NCI-H1930 (cell line): ENCODE measurements at places on chromosomes 2 and 18.

DNA sequence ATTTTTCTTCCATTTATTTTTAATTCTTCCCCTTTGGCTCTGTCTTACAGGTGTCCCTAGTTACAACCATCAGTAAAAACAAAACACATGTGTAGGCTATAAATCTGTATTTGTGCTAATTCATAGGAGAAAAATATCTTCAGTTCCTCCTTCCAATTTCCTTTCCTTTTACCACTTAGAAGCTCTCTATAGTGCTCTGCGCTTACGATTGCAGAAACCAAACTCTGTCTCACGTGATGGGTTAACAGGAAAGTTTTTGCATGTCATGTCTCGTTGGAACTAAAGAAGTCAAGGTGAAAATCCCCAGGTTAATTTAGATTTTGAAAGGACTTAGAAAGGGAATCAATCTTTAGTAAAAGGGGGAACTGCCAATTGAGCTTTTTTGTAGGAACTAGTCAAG lies 1390.5 kb upstream of the ZEB2 start:
- no peak for DNase-seq

GRCh38 chr2:104755026-104755878 lies 98.7 kb upstream of the POU3F3 start:
- DNase-seq, result no peak

- no peak for DNase-seq
These were observed 47.5 kb downstream of the SKA1 start for GRCh38 chr18:50422286-50422898.

DNA sequence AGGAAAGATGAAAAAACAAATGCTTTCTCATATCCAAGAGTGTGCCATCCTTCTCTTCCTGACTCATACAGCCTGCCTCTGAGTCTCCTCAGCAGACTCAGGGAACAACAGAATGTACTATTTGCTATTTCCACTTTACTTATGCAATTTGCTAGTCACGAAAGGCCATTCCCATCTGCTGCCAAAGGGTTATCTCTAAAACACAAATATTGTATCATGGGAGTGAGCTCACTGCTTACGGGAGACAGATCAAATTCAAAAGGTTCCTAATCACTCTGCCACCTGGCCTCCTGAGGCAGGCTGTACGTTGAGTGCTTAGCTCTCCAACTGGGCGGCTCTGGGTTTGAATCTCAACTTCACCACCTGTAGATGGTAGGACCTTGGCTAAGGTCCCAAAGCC lies 92.0 kb downstream of the GAREM1 start:
- no peak for DNase-seq

DNA sequence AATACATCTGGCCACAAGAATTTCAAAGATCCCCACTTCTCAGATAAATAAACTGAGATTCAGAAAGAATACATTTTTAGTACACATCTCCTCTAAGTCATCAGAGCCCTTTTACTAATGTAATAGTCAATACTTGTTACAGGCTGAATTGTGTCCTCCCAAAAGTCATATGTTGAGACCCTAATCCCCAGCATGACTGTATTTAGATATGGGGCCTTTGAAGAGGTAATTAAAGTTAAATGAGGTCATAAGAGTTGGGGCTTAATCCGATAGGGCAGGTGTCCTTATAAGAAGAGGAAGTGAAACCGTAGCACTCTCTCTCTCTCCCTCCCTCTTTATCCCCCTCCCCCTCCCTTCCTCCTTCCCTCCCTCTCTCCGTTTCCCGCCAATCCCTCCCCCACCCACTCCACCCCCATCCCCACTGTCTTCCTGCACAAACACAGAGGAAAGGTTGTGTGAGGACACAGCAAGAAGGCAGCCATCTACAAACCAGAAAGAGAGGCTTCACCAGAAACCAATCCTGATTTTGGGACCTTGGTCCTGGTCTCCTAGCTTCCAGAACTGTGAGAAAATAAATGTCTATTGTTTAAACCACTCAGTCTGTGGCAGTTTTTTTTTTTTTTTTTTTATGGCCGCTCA lies 66.6 kb upstream of the ZNF397 start:
- no peak for DNase-seq

DNA sequence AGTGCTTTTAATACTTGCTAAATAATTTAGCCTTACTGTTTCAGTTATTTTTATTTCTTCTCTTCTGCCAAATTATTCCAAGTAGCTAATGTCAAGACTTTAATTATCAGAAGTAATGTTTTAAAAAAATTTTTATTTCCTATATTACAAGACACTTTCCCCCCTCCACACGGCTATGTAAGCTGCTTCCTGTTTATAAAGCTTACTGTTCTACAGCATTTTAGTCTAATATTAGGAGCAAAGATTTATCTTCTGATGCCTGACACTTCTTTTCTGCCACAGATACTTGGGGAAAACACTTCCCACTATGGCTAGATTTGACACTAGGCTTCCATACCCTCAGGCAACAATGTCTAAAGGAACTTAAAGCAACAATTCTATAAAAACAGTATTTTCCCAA lies 62.3 kb downstream of the ROCK1 start:
- DNase-seq, result no peak

- no peak for DNase-seq
These were observed 84.5 kb downstream of the PDK1 start for GRCh38 chr2:172640389-172640788.

GRCh38 chr2:43513216-43513615 lies 82.6 kb downstream of the THADA start:
- DNase-seq, result no peak

DNA sequence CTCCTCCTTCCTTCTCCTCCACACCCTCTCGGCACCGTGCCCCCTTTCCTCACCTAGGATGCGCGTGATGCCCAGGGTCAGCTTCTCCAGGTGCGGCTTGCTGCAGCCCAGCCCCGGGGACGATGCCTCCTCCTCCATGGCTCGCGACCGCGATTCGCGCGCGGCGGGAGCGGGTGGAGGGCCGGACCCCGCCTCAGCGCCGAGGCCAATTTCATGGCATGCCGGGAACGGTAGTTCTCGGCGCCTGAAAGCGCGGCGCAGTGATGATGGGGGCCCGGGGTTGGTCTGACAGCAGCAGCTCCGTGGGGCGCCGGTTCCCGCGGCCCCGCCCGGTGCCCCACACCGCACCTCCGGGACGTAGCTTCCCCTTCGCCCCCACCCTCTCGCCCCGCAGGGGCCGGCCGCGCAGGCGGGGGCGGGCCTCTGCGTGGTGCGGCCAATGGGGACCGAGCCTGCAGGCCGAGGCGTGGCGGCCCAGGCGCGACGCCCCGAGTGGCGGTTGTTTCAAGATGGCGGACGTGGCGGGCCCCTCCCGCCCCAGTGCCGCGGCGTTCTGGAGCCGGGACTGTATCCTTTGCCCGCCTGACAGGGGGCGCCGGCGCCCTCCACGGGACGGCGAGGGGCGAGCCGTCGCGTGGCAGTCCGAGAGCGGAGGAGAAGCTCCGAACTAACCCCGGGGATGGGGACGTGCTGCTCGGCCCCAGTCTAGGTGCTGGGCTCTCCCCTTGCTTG lies at the start of the genes KIAA1328 and TPGS2:
Gene KIAA1328 (plus strand): TSS at position 498 of the 732 bp plus-strand sequence. CDS start 12 bp downstream, at position 510.
Gene TPGS2 (minus strand): TSS at position 373 of the 732 bp plus-strand sequence. CDS start 235 bp downstream, at position 138.
- peak; percentile 93 for DNase-seq

DNA sequence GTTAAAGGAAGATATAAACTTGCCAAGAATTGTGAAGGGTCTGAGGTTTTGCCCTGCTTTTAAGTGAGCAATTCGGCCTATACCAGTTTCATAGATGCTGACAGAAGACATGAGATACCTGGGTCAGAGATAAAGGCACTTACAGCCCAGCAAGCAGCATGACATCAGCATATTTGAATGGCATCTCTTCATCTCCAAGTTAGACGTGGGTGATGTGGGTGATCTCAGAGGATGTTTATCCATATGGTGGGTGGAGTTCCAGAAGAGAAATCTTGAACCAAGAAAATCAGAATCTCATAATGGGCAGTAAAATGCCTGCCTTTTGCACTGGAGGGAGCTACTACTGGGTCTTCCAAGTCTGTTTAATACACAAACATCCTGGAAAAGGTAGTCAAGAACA lies 44.7 kb downstream of the GYPC start:
- DNase-seq, result no peak

DNA sequence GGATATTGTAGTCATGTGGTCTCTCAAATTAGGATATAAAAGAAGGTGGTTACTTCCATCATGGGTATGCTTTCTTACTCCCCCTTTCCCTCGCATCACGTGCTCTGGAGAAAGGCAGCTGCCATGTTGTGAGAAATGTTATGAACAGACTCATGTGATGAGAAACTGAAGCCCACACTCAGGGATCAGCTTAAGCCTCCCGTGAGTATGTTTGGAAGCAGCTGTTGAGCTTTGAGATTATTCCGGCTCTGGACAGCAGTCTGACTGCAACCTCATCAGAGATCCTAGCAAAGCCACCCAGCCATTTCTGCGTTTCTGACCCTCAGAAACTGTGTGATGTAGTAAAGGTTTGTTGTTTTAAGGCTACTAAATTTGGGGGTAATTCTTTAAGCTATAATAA lies 700.1 kb downstream of the ADCYAP1 start:
- no peak for DNase-seq
